ENCODE measurements at places on chromosomes 13 and 19.

GRCh38 chr19:2140138-2140569, 11.2 kb downstream of the AP3D1 start:
- DNase-seq = no peak

GRCh38 chr19:3660493-3661219, 34.1 kb upstream of the CACTIN start:
- no peak for DNase-seq

DNA sequence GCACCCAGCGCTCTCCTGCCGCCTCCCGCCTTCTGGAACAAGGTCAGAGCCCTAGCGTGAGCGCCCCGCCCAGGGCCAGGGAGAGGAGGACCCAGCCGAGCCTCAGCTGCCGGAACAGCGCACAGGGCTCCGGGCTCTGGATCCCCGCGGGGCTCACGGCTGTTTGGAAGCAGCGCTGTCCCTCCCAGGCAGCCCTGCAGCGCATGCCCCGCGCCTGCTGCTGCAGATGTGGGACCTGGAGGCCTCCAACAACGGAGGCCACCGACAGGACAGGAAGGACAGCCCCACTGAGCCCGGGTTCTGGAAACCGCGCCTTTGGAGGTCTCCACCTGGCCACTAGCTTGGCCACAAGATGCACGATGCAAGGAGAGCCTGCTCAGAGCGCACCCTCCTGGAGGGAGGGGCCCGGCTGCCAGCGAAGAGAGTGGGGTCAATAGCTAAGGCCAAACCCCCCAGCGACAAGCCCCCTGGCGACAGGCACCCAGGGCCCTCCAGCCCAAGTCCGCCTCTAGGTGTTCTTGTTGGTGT, 12.6 kb downstream of the ZSCAN18 start:
- DNase-seq = no peak

- DNase-seq = no peak
Observed at GRCh38 chr19:23436944-23437343, 41.7 kb upstream of the ZNF91 start.

- DNase-seq = no peak
Observed at GRCh38 chr19:18469069-18469846, 31.3 kb upstream of the ISYNA1 start.

DNA sequence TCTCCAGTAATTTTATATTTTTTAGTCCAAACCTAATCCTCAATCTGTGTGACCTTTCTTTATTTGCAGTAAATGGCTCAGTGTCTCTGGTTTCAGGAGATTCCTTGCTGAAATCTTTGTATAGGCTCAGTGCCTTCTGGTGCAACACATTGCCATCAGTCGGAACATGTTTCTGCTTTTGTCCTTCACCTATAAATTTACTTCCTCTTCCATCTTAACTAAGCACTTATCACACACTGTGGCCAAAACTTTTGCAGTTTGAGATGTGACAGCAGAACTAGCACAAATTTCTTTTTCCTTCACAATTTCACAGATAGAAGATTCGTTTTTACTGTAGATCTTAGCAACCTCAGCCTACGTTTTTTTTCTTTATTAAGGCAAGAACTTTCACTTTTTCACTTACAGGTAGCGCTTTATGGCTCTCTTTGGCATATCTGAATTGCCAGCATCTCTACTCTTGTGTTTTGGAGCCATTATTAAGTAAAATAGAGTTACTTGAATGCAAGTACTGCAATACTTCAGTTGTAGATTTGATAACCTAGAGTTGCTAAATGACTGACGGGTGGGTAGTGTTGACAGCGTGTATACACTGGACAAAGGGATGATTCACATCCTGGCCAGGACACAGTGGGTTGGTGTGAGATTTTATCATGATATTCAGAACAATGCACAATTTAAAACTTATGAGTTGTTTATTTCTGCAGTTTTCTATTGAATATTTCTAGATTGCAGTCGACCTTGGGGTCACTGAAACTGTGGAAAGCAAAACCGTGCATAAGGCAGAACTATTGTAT, 44.3 kb downstream of the NDFIP2 start:
- DNase-seq = no peak

GRCh38 chr13:59178344-59178743, 985.4 kb downstream of the DIAPH3 start:
- DNase-seq = no peak

- no peak for DNase-seq
Observed at GRCh38 chr13:55816976-55817601, 1323.6 kb upstream of the PRR20A start.

GRCh38 chr19:3987619-3988371, 2.5 kb upstream of the EEF2 start:
- peak; percentile 78 for DNase-seq

GRCh38 chr13:78655906-78656305, 3.0 kb downstream of the OBI1 start:
- DNase-seq = no peak

- no peak for DNase-seq
Observed at GRCh38 chr13:35354285-35354684, 122.2 kb downstream of the MAB21L1 start.

DNA sequence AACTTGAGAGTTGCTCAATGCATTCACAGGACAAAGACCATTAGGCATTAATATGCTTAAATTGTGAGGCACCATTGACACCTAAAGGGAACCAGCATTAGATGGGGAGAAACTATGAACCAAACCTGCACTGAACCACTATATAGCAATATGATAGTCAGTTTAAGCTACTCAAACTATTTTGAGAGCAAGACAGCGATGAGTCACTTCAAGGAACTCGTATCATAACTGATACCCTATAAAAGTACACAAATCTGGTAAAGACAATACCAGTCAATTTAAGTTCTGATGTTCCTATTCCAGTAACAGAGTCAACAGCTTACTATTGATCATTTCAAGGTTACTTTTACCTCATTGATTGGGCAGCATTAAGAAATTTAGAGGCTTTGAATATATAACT, 151.3 kb upstream of the ATXN8OS start:
- no peak for DNase-seq

- no peak for DNase-seq
Observed at GRCh38 chr19:15398501-15399233, 19.1 kb upstream of the AKAP8 start.

- DNase-seq = no peak
Observed at GRCh38 chr13:102386461-102386860, 15.4 kb downstream of the FGF14 start.

- no peak for DNase-seq
Observed at GRCh38 chr13:96960379-96960778, 33.9 kb downstream of the OXGR1 start.

GRCh38 chr13:48778610-48779009, 124.9 kb downstream of the CYSLTR2 start:
- no peak for DNase-seq

- DNase-seq = no peak
Observed at GRCh38 chr19:7307590-7308218, 13.5 kb upstream of the INSR start.

DNA sequence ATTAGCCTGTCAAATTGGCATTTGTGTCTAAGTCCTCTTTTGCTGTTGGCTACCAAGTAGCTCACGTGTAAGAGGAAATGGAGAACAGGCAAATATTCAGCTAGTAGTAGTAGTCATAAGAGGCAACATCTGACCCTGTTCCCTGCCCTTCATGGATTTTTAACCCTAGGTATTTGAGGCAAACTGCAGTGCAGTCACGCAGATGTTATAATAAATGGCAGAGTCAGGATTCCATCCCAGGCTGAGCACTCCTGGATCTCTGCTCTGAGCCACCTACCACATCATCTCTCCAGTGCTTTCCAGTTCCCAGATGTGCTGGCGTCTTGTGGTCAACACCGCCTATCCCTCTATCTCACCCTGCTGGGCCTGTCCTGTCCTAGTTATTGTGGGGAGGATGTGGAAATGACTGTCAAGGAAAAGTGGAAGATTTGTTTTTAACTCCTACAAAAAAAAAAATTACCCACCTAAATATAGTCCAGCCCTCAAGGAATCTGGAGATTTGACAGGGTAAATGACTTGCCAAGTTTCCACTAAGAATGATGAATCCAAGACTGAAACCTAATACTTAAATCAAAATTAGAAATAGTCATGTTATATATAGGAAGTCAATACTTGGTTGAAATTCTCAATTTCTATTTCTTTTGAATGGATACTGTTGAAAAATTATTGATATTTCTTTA, 322.9 kb downstream of the GPC6 start:
- no peak for DNase-seq

All from KG1 (cell line).